ENCODE measurements at places on chromosomes 13 and 19.

DNA sequence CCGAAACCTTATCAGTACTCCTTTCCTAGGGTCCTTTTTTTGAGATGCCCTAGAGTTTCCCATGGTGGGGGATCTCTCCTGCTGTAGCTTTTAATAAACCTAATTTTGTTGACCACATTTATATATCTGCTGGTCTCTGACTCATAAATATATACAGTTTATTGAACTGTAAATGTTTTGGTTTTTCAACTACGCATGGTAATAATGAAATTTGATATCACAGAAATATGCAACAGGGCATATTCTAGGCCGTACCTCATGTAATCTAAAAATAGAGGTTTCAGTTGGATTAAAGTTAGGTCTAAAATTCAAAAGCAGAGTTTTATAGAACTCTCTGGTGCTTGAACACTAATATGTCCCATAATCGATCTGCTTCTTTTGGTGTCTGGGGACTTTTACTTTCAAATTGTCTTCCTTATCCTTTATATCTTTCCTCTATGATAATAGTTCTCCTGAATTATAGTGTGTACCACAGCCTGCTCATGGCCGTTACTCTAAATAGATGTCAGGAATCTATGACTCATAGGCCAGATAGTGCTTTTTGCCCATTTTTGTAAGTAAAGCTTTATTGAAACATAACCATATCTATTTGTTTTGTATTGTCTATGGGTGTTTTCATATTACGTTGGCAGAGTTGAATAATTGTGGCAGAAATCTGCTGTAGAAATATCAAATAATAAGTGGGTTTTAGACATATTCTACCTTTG lies 324.8 kb upstream of the PCDH9 start:
- DNase-seq, result no peak

GRCh38 chr19:5052945-5053485 lies 84.1 kb downstream of the KDM4B start:
- DNase-seq, result no peak

GRCh38 chr13:45143346-45143751 lies 23.0 kb downstream of the GTF2F2 start:
- no peak for DNase-seq

DNA sequence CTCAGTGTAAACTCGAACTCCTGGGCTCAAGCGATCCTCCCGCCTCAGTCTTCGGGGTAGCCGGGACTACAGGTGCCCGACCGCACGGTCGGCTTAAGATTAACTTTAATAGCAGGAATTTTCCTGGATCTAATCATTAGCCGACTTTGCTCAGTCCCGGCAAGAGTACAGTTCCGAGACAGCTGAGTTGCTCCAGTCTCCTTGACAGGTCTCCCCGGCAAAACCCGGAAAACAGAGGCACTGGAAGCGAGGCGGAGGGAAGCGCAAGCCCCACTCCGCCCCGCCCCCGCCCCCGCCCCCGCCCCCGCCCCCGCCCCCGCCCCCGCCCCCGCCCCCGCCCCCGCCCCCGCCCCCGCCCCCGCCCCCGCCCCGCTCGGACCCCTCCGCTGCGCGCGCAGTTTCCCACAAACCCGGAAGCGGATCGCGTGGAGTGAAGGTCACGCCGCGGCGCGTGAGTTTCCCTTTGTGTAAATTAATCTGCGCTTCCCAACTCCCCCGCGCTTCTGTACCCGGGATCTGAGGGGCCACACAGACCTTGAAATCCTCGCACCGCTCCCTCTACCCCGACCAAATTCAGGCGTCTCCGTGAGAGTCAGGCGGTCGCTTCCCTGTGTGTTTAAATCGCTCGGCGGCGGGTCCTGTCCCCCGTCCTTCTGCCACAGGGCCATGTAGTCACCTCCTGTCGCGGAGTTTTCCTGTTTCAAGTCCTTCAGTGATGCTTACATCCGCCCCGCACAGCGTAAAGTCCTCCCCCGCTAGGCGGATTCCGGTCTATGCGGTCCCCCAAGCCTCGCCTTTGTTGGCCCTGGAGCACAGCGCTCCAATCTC lies at the start of gene ZNF480:
Gene ZNF480 (plus strand): TSS at position 397 of the 828 bp plus-strand sequence. CDS start 3,244 bp downstream, outside the sequence.
- peak; percentile 63 for DNase-seq

DNA sequence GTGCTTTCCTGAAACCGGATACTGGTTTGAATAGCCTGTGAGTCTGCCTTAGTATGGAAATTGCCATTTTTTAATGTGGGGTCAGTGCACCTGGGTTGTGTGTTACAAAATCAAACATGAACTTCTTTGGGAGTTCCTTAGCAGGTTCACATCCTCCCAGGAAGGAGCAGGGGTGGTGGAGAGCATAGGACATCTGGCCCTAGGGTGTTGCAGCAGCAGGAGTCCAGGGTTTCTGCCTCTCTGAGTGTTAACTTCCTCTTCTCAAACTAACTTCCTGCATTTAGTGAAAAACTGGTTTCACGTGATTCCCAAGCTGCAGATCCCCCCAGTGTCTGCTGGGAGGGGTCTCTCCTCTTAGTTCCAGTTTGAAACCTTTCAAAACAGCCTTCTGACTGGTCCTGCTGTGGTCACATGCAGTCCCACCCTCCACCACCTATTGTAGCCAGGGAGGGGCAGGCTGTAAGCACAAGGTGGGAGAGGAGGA lies 7.2 kb downstream of the RNASEH2B start:
- DNase-seq, result no peak

- no peak for DNase-seq
These were observed 467.8 kb upstream of the ARGLU1 start for GRCh38 chr13:107035778-107036177.

DNA sequence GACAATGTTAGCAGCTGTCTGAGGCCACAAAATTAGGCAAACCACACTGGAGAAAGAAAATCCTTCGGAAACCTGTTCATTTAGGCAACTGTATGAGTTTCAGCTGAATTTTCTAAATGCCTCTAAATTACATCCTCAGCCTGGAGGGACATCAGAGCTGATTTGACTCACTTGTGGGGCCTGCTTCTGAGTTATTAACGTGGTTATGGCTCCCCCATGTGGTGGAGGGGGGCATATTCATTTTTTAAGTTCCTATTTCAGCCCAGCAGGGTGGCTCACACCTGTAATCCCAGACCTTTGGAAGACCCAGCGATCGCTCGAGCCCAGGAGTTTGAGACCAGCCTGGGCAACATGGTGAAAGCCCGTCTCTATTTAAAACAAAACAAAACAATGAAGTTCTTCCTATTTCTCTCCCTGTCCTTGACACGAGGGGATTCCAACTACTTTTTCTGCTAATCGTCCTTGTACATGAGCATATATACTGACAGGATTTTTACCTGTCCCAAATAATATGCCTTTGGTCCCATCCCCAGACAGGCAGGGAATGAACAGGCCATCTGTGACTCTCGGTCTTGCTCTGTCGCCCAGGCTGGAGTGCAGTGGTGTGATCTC lies 31.5 kb upstream of the HIF3A start:
- peak; percentile 81 for DNase-seq

DNA sequence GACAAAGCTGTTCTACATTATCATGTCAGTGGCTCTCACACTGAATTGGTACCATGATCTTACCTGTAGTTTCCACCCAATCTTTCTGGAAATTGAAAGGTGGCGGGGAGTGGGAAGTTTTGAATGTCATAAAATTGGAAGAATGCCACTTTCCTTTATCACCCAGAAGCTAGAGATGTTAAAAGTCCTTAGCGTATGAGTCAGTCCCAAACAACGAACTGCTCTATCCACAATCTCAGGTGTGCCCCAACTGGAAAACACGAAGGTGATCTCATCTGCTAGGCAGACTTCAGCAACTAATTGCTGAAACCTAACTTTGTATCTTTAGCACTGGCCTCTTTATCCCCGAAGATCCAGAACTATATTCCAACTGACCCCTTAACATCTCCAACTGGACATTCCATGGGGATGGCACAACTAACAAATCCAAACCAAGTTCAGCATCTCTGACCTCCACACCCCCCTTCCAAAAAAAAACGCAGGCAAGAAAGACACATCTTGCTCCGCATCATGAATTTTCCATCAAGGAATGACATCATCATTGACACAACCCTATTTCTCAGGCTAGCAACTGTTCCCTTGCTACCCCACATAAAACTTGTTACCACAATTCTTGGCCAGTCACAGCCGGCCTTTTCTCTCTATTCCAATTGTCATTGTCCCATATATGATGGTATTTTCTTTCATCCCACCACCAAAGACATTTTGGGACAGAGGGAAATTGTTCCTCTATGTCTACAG lies 175.4 kb downstream of the KLF12 start:
- no peak for DNase-seq

DNA sequence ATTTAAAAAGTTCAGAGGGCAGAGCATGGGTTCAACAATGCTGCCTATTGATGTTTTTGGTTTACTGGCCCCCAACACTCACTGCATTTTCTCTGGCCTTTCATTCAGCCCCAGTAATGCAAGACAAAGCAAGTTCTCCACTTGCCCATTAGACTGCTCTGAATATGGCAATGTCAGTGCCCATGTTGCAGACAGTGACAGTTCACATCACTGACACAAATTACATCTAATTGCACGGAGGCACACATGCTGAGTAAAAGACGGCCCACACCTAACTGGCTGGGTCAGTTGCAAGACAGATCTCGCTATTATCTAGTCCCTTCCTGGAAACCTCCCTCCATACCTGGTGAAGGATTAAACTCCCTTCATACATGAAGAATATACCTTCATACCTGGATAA lies 54.0 kb downstream of the ENOX1 start:
- no peak for DNase-seq

- no peak for DNase-seq
These were observed 117.3 kb downstream of the SOX1 start for GRCh38 chr13:112184261-112184660.

- peak; percentile 7 for DNase-seq
These were observed 2304.9 kb downstream of the PCDH9 start for GRCh38 chr13:64925284-64925683.

DNA sequence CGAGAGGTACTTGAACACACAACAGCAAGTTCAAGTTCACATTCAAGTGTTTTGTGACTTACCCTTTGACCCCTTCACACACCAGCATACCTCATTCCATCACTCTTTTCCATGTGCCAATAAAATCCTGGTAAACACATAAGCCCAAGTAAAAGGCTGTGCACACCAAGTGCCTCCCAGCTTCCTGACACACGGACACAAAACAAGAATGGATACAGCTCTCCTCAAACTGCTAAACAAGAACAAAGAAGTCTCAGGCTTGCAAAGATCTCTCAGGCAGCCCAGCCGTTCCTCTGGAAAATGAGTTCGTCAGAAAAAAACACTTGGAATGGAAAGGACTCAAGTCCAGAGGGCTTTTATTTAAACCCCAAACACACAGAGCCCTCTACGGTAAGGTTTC lies 83.7 kb downstream of the NUFIP1 start:
- DNase-seq, result no peak

DNA sequence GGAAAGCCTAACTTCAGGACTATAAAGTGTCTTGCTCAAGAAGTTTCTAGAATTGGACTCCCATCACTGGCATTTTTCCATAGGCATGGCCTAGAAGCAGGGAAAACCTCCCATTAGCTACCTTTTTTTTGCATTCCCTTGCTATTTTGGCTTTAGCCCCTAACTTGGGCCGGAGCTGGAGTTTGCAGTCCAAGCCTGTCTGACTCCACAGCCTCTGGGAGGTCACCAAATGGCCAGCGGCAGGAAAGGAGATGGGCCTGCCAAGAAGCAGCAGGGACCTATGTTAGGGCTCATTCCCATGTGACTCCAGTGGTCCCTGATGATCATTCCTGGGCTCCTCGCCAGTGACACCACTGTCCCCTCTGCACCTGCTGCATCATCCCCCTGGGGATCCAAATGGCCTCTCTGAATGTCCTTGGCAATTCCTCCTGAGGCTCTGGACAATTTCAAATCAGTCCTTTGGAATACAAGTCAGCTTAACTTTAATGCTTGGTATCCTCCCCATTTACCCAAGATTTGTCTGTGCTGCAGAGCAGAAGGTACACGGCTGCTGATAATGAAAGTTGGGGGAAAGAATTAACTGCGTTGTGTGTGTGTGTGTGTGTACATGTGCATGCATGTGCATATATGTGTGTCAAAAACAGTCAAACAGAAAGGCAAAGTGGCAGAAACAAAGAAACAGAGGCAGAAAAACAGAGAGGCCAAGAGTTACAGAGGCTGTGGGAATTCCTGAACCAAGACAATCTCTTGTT lies 69.8 kb upstream of the SERP2 start:
- no peak for DNase-seq

- DNase-seq, result no peak
These were observed 80.0 kb downstream of the ZNF429 start for GRCh38 chr19:21585281-21585890.

- no peak for DNase-seq
These were observed 4.6 kb downstream of the PPP5C start for GRCh38 chr19:46351241-46352041.

- DNase-seq, result no peak
These were observed 14.5 kb upstream of the DOCK9 start for GRCh38 chr13:98992355-98992754.

- no peak for DNase-seq
These were observed 59.5 kb downstream of the TNFSF11 start for GRCh38 chr13:42633495-42633894.

- no peak for DNase-seq
These were observed 441.0 kb downstream of the COG6 start for GRCh38 chr13:40096357-40096901.

- no peak for DNase-seq
These were observed 930 bp upstream of the PDE4C start for GRCh38 chr19:18226956-18227780.

DNA sequence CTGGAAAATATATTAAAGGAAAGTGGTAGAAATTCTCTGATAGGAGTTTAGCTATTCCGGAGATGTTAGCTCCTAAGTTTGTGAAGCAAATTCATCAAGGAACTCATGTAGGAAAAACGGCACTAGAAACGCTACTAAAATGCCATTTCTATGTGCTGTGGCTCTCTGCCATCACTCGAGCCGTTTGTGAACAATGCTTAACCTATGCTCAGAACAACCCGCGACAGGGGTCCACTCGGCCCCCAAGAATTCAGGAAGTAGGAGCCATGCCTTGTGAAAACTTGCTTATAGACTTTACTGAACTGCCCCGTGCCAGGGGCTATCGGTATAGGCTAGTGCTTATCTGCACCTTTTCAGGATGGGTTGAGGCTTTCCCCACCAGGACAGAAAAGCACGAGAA lies 14.2 kb upstream of the SLC15A1 start:
- DNase-seq, result no peak

DNA sequence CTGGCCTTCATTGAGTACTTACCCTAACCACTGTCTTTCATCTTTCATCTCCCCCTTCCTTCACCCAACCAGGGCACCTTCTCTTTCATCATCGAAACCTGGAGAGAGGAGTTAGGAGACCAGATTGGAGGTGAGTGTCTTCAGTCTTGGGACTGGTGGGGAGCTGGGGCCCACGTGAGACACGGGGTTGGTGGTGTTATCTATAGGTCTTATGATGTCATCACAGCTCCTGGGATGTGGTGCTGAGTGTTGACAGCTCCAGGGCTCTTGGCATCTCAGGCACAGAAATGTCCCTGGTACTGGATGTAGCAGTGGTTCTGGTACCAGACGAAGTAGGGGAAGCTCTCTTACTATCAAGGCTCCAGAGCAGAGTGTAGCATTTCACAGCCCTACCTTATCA lies 1.8 kb downstream of the DLL3 start:
- DNase-seq, result no peak
